ENCODE measurements at places on chromosomes 7 and 10.

GRCh38 chr10:71205468-71205867, 6.9 kb upstream of the UNC5B start:
- DNase-seq: no peak

DNA sequence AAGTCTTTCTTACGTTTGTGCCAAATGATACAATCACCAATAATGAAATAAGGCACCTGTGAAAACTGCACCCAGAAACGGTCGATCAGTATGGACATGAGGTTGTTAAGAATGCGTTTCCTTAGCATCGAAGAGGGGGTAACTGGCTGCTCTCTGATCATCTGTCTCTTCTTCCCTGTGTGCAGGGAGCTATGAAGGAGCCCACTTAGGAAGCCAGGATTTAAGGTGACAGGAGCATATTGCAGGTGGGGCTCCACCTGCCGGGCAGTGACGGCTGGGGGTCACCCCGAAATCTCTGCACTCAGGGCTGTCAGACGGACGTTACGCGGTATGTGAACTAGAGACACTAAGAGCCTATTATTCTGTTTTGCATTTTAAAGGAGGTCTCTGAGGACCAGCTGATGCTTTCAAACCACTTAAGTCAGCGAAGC, 64.5 kb downstream of the CARD11 start:
- no peak for DNase-seq

GRCh38 chr7:27121684-27122076, 8.9 kb downstream of the HOXA4 start:
- no peak for DNase-seq

DNA sequence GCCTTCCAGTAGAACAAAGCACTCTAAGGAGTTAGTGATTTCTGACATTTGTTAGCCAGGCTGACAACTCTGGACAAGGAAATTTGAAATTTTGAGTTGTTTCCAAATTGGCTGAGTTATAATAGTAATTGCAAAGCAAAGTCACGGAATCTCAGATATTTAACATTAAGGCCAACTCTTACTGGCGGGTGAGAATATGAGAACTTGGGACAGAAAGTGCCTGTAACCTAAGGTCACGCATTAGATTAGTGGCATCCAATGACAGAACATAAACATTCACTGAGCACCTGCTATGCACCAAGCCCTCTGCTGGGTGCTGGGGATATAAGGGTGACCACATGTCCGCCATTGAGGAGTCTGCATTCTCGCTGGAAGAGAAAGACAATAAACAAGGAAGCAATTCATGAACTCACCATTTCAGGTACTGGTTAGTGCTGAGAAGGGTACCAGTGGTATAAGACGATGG, 45.5 kb upstream of the CHST15 start:
- no peak for DNase-seq

GRCh38 chr10:118003126-118003525, 43.6 kb downstream of the RAB11FIP2 start:
- DNase-seq: no peak

GRCh38 chr10:101744267-101744666, 31.6 kb downstream of the FGF8 start:
- DNase-seq: no peak
